Activated CD4-positive, alpha-beta memory T cell treated with anti-CD3 and anti-CD28 coated beads for 36 hours (primary cell): ENCODE measurements at places on chromosomes 3 and 15. TPM values are rescaled to one million over a fixed set of nuclear protein-coding genes. Genes with fewer than 3 reads are reported as not detected.

Gene MYLK
- total RNA-seq = 0.17 TPM

Gene CHST14
- 8.7 TPM for total RNA-seq

DNA sequence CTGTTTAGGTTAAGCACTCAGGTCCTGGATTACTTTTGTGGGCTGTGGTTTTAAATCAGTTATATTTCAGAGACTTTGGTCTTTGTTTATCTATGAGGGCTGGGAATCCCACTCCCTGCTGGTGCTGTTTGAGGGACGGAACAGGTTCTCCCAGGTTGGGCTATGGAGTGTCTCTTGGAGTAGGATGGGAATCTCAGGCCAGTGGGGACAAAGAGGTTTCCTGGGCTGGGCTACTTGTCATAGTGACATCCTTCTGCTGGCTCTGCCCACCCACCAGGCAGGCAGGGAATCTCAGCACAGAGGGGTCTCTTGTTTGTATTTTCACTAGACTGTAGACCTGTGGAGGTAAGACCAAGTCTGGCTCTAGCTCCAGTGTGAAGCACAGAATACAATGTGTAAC, 47.2 kb upstream of the UBE3A start:
- DNase-seq = no peak

DNA sequence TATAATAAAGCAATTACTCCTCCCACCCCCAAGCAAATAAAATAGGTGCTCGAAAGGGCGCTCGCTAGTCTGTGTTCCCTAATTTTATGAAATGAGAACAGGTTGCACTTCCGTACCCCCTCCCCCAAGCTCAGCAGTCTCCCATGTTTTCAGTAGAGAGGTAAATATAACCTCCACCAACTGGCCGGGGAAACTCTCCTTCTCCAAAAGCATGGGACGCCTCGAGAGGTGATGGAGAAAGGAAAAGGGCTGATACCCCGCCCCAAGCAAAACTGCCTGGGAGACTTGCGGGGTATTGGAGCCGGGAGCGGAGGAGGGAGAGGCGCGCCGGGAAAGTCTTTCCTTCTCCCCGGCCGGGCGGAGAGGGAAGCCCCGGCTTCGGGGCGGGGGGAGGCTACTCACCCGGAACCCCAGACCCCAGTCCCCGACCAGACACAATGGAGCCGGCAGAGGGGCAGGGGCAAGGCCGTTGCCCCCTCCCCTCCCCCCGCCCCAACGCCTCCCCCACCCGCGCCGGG, 605 bp downstream of the DCUN1D1 start:
- peak; percentile 42 for DNase-seq

- no peak for DNase-seq
Measured at GRCh38 chr15:25884370-25884769, 21.2 kb upstream of the ATP10A start.

GRCh38 chr3:149203758-149204157, 17.9 kb downstream of the CP start:
- no peak for DNase-seq

Gene SAMMSON
- not detected for total RNA-seq

Gene UROC1
- not detected for total RNA-seq

DNA sequence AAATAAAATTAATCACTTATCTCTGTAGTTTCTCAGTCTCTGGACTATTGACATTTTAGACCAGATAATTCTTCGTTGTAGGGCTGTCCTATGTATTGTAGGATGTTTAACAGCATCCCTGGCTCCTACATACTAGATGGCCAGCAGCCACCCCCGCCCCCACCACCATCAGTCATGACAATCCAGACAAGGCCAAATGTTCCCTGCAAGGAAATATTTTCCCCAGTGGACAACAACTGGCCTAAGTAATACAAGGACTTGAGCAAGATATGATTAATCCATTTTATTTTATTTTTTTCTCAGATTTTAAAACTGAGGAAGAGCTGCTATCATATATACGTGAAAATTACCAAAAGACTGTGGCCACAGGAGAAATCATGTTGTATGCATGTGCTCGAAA, 23.8 kb downstream of the TICRR start:
- no peak for DNase-seq

DNA sequence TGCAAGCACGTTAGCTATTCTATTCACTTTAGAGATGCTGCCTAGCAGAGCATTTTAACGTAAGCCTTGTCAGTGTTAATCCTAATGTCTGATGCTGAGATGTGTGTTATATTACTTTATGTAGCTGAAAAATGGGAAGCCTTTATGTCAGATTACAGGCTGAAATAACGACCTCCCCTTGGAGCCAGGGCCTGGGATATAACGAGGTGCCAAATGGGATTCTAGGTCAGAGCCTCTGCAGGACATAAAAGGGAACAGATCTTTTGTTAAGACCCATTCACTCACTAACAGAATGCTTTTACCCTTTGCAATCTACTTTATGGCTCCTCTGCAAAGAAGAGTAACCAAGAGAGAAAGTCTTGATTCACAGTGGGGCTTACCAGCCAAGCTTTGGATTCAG, 815.5 kb upstream of the CFAP20DC start:
- DNase-seq = no peak

- DNase-seq = no peak
Measured at GRCh38 chr15:65910341-65910740, 41.0 kb downstream of the RAB11A start.

- peak; percentile 55 for DNase-seq
Measured at GRCh38 chr3:48564022-48564421, 441 bp upstream of the UCN2 start.

Gene PRKAR2A
- 32.7 TPM for total RNA-seq

Gene CTXN2
- total RNA-seq = not detected

GRCh38 chr15:61035311-61035710, 193.8 kb downstream of the RORA start:
- no peak for DNase-seq

DNA sequence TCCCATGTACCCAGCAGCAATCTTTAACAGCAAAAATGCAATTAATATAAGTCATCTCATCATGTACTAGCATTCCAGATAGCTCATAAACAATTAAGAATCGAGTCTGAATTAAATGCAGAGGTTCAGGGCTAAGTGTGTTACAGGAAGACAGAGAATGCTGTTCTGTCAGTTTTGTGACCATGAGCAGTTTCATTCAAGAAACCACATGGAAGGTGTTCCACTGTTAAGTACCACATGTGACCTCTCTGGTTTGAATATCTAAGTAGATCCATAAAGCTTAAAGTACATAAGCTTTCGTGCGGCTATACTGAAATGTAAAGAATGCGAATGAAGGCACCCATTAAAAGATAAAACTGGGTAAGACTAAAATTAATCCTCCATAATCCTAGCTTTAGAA, 272.3 kb downstream of the IL5RA start:
- DNase-seq = no peak

GRCh38 chr3:51355891-51356578, 29.1 kb upstream of the MANF start:
- DNase-seq = no peak

Gene ZBBX
- not detected for total RNA-seq

Gene PBRM1
- total RNA-seq = 59.2 TPM

Gene LZTFL1
- 3.9 TPM for total RNA-seq

GRCh38 chr3:159605776-159606175, 382.9 kb upstream of the IL12A start:
- DNase-seq = no peak

DNA sequence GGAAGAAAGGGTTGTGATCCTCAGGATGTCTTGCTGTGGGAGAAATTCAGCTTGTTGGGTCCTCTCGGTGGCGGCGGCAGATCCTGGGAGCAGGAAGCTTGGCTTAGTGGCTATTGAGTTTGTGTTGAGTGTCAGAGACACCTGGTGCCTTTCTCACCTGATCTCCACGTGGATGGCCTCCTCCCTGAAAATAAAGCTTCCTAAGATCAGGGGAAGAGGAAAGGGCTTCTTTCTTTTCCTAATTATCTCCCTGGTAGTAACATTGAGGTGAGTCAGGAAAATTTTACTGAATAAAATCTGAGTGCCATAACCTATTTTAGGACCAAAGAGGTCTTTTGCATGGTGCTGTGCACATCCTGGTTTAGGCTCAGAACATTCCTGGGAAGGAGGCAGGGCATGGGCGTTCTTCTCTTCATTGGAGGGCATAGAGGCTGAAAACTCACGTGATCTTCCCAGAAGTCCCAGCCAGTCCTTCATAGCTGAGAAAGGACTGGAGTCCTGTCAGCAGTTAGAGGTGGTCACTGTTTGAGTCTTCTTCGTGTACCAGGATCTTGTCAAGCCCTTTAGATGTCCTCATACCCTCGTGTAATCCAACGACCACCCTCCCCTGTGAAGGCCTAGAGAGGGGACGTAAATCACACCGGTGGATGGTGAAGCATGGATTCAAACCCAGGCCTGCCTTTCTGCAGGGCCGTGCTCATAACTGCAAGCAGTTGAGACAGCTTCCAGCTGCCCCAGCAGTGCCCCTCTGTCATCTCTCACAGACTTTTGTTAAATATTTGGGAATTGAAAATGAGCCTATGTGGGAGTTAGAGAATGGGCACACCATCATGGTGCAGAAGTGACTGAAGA, 1.1 kb downstream of the CMTM8 start:
- DNase-seq = peak; percentile 12

GRCh38 chr15:39151545-39151944, 429.3 kb upstream of the THBS1 start:
- DNase-seq = no peak

GRCh38 chr3:120650311-120650710, 31.7 kb downstream of the HGD start:
- DNase-seq = no peak

Gene HRG
- not detected for total RNA-seq

- no peak for DNase-seq
Measured at GRCh38 chr3:154247806-154248415, 76.4 kb downstream of the DHX36 start.

DNA sequence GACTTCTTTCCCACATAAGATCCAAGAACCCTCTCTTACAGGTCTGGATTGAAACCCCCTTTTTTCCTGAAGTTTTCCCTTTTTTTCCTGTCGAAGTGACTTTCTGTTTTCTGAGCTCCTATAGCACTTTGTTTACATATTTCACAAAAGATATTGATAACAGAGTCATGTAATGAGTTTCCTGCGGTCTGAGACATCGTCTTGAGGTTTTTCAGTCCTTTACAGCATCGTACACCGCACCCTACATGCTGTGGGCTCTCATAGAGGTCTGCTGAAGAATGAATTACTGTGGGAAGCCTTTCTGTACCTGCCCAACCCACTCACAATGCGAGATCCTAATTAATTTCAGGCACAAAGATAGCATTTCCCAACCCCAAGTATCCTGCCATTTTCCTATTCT, 53.1 kb downstream of the MCF2L2 start:
- DNase-seq = no peak

Gene CCNB2
- 76.0 TPM for total RNA-seq

Gene TMEM266
- not detected for total RNA-seq

DNA sequence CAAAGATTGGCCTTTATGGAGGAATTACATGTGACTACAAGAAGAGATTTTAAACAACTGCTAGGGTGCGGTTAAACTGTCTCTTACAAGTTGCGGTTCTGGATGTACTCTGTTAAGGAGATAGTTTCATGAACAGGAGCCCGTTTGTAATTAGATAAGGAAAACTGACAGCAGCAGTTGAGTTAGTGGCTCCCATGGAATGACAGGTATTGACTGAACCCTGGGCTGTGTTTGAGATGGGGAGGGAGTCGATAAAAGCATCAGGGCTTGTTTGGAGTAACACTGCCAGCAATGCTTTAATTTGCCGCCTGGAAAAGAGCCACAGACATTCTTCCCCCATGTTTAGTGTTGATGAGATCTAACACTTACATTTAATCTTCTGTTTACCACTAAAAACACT, 139.9 kb downstream of the ROBO2 start:
- DNase-seq = no peak

Gene GATA2
- total RNA-seq = not detected
